Suppressor macrophage treated with lipopolysaccharide for 4 hours (primary cell): ENCODE measurements at places on chromosomes 12 and 14.

DNA sequence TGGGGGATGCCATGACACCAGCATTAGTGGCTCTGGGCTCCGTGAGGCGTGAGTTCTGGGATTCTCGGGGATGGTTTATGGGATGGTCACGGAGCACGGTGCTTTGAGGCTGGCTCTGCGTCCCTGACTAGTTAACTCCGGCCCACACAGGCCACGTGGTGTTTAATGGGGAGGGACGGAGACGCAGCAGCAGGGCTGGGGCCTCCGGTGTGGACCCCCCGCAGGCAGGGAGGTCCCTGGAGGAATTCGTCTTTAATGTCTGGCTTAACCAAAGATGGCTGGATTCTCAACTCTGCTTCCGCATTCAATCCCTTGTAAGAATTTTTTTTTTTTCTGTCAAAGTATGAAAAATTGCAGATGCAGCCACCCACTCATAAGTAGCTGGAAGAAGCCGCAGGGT lies 86.4 kb upstream of the RFLNA start:
- DNase-seq, result no peak

DNA sequence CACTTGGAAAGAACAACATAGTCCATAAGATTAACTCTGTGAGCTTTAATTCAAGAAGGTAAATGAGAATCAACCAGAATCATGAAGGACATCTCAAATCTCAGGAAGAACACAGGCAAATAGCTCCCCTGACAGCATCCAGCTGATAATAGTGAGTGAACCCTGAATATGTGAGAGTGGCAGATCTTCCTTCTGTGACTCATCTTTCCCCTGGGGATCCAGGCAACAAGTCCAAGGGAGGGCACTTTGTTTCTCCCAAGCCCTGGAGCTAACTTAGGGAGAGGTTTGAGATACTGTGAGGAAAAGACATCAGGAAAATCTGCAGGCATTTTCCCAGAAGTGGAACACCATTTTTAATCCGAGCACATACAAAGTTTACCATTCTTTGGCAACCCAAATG lies 763.9 kb upstream of the MGAT4C start:
- no peak for DNase-seq

DNA sequence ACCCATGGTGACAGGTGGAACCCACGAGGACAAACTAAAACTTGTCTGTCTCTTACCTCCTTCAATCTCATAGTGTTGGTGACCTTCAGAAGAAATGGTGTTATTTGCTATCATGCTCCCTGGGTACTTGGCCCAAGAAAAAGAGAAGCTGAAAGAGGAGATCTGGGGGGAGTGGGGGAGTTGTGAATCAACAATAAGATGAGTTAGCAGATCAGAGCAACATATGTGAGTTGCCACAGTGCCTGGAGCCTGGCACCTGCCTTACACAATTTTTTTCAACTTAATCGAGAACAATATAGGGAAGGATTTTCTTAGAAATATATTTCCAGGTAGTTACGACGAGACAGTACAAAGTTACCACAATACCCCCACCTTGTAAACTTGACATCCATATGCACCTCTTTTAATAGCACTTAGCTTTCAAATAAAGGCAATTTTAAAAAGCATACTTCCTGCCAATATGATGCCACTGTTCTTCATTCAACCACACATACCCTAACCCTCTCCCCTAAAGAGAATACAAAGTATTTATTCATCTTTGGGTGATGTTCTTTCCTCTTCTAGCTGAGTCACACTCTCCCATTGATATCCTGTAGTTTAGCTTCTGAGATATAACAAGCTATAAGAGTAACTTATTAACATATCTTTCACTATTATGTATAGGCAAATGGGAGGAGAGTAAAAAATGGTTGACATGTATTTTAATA lies 424.1 kb upstream of the OR4E1 start:
- DNase-seq, result no peak

- no peak for DNase-seq
Observed at GRCh38 chr12:11635341-11635740, 14.1 kb upstream of the ETV6 start.

DNA sequence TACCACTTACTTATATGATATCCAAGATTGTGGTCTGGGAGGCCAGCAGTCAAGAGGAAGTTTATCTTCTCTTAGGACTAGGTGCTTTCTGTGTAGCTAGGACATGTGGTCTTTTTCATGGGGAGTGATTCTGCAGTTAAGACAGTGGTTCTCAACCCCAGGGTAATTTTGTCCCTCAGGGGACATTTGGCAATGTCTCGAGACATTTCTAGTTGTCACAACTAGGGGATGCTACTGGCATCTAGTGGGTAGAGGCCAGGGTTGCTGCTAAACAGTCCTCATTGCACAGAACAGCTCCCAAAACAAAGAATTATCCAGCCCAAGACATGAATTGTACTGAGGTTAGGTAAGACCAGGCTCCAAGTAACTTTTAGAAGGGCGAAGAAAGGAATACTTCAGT lies 20.0 kb downstream of the AMDHD1 start:
- peak; percentile 5 for DNase-seq

DNA sequence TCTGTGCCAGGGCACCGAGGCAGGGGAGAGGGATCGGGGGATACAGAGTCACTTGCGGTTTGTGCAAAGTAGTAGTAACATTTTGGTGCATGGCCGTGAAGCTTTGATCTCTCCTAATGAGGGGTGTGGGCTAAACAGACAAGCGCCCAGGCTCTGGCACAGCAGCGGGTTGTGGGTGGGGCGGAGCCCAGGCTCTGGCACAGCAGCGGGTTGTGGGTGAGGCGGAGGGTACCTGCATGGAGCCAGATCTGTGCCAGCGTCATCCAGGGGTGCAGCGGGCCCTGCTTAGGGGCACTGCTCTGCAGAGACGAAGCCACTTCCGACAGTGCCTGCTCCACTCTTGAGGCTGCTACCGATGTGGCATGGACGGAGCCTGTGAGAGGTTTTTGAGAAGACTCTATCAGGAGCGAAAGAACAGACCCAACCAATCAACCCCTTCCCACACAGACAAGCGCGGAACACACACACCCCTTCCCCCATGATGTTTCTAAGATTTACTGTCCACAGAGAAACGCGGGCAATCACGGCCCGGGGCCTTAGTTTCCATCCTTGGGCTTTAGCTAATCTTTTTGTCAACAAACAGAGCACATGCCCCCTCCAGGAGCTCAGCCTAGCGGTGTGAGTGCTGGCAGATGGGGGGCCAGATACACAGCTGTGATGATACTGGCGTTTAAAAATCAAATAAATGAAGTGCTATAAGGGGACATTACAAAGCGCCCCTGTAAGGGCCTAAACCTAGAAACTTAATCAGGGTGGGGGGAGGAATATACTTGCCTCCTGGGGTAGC lies 196.6 kb downstream of the CALM1 start:
- DNase-seq, result no peak

- DNase-seq, result no peak
Observed at GRCh38 chr14:72868500-72868899, 25.4 kb downstream of the DPF3 start.

- peak; percentile 73 for DNase-seq
Observed at GRCh38 chr12:76085520-76085868, 1.0 kb upstream of the NAP1L1 start.

- peak; percentile 47 for DNase-seq
Observed at GRCh38 chr14:34098045-34098984, 147.4 kb upstream of the EGLN3 start.

DNA sequence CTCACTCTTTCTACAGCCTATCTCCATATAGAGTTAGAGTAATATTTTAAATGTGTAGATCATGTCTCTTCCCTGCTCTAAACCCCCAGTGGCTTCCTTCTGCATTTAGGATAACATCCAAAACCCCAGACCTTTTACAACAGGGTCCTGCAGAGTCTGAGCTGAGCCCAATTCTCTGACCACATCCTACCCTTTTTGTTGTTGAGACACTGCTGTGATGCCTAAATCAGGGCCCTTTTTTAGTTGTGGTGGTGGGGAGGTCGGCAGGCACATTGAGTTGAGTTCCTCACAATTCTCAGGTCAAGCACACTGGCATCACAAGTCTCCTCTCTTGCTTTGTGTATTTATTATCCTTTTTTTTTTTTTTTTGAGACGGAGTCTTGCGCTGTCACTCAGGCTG lies 1.8 kb upstream of the DDX47 start:
- no peak for DNase-seq

GRCh38 chr14:95896498-95897135 lies 20.0 kb downstream of the TUNAR start:
- no peak for DNase-seq

- DNase-seq, result no peak
Observed at GRCh38 chr12:131565267-131566015, 145.4 kb upstream of the SFSWAP start.

GRCh38 chr14:61965030-61965745 lies 203.0 kb downstream of the SNAPC1 start:
- peak; percentile 5 for DNase-seq

GRCh38 chr14:102288139-102288538 lies 16.8 kb downstream of the MOK start:
- DNase-seq, result no peak

- DNase-seq, result no peak
Observed at GRCh38 chr12:117334051-117334450, 27.4 kb downstream of the NOS1 start.

DNA sequence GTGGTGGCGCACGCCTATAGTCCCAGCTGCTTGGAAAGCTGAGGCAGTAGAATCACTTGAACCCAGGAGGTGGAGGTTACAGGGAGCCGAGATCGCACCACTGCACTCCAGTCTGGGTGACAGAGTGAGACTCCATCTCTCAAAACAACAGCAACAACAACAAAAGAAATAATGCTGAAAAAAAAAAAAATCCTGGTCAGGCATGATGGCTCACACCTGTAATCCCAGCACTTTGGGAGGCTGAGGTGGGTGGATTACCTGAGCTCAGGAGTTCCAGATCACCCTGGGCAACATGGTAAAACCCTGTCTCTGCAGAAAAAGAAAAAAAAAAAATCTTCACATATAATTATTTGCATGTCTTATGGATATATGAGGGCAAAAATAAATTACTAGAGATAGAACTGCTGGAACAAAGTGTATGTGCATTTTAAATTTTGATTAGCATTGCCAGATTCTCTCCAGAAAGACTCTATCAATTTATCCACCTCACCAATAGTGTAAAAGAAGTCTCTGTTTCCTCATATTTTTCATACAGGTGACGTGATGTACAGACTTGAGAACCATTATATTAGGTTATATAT lies 75.4 kb downstream of the ATXN2 start:
- no peak for DNase-seq

DNA sequence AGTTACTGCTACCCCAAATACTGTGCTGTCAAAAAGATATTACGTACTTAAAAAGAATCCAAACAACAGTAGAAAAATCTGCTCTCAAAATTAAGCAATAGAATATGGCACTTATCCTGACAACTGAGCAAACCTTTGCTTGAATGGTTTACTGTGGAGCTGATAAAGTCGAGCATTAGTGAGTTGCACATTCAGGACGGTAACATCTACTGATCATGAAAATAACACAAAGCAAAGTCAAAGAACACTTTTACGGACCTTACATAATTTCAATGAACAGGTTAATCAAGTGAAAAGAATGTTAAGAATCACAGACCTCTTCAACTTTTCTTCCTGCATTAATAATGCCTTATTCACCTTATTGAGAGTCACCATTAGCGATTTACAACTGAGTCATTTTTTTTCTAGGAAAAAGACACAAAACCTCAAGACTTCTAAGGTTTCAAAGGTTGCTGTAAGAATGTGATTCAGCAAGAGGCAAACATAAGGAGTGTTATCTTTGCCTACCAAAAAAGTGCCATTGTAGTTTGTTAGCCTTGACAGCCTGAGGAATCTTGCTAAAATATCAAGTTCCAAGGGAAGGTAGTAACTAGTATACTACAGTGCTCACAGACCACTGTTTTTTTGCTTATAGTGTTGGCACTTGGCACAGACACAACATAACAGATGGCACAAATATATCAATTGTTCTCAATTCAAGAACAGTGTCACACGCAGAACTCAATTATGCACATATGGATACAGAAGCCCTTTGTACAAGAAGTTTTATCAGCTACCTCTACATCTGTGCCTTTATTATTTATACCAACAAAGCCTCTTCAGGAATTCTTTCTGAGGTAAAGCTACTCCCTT lies 334.2 kb upstream of the RPL10L start:
- no peak for DNase-seq

DNA sequence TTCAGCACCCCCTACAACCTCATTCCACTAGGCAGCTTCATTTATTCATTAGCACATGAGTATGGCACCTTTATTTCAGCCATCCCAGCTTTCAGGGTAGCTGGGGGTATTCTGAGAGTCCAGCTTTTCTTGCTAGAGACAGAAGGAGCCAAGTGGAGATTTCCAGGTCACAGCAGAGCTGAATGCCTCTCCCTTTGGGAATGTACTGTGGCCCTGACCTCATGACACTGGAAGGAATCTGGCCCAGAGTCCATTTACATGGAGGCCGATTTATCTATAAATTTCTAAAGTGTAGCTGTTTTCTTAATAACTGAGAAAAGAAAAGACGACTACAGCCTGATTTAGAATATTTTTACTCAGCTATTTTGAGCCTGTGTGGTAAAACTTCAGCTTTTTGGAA lies 47.2 kb upstream of the JDP2 start:
- no peak for DNase-seq

DNA sequence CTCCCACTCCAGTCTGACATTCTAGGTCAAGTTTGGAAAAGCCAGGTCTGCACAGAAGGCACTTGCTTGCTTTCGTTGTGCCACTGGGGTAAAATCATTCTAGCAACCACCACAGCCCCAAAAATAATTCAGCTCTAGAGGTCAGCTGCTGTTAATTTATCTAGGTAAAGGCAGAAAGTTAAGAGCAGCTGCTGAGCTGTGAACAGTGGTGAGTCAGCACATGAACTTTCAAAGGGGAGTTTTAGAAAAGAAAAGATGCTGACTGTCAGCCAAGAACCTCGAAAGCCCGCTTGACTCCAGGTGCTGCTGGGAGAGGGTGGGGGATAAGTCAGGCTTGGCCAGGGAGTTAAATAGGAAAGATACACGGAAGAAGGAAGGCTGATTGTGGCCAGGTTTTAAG lies 12.7 kb downstream of the CCDC197 start:
- no peak for DNase-seq

- no peak for DNase-seq
Observed at GRCh38 chr12:54058128-54058768, 4.6 kb downstream of the HOXC4 start.

- DNase-seq, result peak; percentile 69
Observed at GRCh38 chr14:77026930-77027537, 1.5 kb downstream of the IRF2BPL start.

GRCh38 chr14:53055003-53055402 lies 98.1 kb downstream of the DDHD1 start:
- DNase-seq, result peak; percentile 54

DNA sequence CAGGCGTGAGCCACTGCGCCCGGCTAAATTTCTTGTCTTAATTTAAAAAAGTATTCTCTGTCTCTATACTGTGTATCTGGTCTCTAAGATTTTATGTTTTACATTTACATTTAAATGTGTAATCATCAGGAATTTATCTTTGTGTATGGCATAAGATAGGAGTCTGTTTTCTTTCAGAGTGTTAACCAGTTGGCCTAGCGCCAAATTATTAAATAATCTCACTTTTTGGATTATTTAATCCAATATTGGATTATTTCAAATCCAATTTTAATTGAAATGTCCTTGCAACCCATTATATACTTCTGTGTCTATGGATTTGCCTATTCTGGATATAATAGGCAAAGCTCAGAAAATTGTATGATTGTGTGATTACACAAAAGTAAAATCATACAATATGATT lies 45.0 kb downstream of the BAZ2A start:
- DNase-seq, result no peak

GRCh38 chr12:117002051-117002817 lies 91.5 kb downstream of the FBXW8 start:
- DNase-seq, result no peak

- no peak for DNase-seq
Observed at GRCh38 chr12:51922146-51922545, 14.8 kb downstream of the ACVRL1 start.
